ENCODE measurements at places on chromosomes 6 and 20.

DNA sequence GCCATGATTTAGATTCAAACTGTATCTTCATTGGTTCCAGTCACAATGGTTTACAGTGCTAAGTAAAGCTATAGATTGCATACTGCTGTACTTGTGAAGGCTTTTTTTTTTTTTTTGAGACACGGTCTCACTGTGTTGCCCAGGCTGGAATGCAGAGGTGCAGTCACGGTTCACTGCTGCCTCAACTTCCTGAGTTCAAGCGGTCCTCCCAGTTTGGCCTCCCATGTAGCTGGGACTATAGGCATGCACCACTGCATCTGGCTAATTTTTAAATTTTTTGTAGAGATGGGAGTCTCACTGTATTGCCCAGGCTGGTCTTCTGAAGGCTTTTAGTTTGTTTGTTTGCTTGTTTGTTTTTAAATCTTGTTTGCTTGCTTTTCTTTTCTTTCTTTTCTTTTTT lies 24.9 kb downstream of the ITCH start:
- no peak for DNase-seq

GRCh38 chr6:149716181-149716963 lies 1.5 kb downstream of the LATS1 start:
- DNase-seq, result no peak

DNA sequence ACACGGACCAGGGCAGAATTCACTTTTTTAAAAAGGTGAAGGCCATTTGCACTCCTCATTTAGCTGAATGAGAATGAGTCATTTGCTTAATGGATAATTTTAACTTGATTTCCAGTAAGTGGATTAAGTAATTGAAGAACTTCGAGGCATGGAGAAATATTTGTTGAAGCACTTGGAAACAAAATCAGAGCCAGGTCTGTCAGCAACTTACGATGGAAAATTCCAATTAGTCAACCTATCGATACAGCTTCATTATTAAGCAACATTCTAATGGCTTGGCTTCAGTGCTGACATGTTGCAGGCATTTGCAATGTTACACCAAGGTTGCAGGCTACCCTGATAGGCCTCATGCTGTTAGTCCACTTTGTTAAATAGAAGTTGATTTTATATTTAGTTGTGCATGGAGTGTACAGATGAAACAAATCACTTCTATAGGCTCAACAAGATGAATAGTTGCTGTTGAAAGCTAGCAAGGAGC lies 423.5 kb upstream of the SLC35B3 start:
- DNase-seq, result no peak

GRCh38 chr20:9660236-9660868 lies 146.0 kb downstream of the LAMP5 start:
- no peak for DNase-seq

All from activated effector memory CD4-positive, alpha-beta T cell treated with anti-CD3 and anti-CD28 coated beads, Interleukin-2, amount 50 U/mL, for 16 hours (primary cell).